ENCODE measurements at places on chromosomes 7 and 10. TPM values are rescaled to one million over a fixed set of nuclear protein-coding genes. Genes with fewer than 3 reads are reported as not detected.

CTAGE6 gene
- polyA plus RNA-seq = 0.31 TPM

ZNF804B gene
- not detected for polyA plus RNA-seq

DNA sequence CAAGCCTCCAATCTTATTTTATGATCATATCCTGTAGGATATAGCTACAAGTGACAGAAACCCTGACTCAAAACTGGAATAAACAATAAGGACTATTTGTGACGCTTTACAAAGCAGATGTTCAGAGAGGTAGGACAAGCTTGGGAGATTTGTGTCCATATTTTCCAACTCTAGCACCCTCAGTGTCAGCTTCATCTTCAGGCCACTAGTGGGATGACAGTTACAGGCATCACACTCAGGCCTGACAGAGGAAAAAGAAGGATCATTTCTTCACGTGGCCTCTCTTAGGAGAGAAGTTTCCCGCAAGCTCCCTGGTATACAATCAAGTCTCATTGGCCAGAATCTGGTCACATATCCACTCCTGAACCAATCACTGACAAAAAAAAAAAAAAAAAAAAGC, 74.4 kb downstream of the PPP1R3C start:
- no peak for DNase-seq

DNA sequence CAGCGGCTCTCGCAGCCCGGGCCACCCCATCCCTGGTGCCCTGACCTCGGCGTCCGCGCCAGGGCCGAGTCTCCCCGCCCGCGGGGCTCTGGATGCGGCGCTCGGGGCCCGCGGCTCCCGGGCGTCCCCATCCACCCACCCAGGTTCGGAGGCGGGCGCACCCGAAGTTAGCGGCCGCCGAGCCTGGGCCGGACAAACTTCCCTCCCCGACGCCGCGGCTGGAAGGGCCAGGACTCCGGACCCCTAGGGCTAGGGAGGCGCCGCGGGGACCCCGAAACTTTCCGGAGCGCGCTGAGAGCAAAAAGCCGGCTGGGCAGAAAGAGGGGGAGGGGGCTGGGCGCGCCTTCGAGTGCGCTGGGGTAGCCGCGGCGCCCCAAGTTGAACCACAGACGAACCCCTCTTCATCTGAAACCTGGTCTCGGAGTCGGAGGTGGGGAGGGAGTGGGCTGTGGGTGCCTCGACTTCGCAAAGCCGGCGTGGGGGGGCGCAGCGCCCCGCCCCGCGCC, 3.7 kb upstream of the ELFN1 start:
- no peak for DNase-seq

GRCh38 chr10:47369251-47369894, 14.7 kb downstream of the ZNF488 start:
- DNase-seq = no peak

DNA sequence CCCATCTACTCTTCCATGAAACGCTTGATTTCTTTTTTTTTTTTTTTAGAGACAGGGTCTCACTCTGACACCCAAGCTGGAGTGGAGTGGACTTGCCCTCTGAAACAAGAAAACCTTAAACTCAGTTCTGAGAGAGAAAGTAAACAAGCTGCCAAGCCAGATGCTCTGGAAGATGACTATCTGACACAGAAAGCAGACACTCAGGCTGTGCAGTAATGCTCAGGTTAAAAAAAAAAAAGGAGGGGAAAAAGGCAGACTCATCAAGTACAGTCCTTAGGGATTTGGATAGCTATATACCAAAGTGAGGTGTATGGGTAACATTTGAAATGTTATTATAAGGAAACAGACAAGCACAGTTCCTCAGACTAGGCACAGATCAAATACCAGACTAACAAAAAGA, 80.5 kb downstream of the IDE start:
- DNase-seq = no peak
